ENCODE measurements at places on chromosomes 3 and 15.

- no peak for DNase-seq
Measured at GRCh38 chr3:54360320-54360719, 238.0 kb downstream of the CACNA2D3 start.

GRCh38 chr3:23547905-23548650, 257.7 kb upstream of the UBE2E1 start:
- DNase-seq = no peak

GRCh38 chr3:12870942-12871341, 29.6 kb upstream of the RPL32 start:
- no peak for DNase-seq

DNA sequence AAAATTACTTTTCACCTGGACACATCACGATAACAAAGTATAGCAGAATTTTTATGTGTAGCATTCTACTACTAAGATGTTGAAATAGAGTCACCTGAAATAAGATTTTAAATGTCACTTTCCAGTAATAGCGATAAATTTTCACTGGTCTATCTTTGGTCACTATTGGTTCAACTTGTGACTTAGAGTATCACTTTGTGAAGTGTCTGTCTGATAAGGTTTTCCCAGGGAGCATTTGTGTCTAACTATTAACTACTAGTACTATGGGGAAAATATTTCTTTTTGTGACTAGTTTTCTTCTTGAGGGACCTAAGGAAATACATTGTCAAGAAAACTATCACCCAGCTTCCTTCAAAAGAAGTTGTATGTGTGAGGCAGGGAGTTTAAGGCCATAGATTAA, 11.0 kb downstream of the TRPC1 start:
- no peak for DNase-seq

- DNase-seq = no peak
Measured at GRCh38 chr3:106183762-106184391, 315.1 kb upstream of the CBLB start.

DNA sequence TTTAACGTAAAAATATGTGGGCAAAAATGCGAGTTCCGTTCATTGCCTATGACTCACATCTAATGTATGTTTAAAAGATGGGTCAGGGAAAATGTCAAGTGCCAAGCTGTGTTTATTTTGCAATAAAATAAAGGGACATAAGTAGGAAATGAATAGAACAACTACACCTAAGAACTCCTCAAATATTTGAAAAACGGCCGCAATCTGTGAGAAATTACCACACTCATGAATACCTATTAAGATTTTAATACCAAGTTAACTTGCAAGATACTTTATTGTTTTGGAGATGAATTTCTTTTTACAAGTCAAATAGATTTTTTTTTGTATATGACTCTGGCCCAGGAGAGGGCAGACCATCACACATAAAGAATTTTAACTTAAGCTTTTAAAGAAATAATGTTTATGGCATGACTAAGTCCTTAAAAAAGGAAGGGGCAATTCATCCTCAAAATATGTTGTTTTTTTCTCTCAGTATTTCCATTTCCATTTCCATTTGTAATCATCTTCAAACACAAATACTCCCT, 152.7 kb downstream of the SUCNR1 start:
- no peak for DNase-seq

- no peak for DNase-seq
Measured at GRCh38 chr3:13114811-13115575, 41.8 kb upstream of the IQSEC1 start.

GRCh38 chr15:67066959-67067853, 1.8 kb downstream of the SMAD3 start:
- DNase-seq = no peak

DNA sequence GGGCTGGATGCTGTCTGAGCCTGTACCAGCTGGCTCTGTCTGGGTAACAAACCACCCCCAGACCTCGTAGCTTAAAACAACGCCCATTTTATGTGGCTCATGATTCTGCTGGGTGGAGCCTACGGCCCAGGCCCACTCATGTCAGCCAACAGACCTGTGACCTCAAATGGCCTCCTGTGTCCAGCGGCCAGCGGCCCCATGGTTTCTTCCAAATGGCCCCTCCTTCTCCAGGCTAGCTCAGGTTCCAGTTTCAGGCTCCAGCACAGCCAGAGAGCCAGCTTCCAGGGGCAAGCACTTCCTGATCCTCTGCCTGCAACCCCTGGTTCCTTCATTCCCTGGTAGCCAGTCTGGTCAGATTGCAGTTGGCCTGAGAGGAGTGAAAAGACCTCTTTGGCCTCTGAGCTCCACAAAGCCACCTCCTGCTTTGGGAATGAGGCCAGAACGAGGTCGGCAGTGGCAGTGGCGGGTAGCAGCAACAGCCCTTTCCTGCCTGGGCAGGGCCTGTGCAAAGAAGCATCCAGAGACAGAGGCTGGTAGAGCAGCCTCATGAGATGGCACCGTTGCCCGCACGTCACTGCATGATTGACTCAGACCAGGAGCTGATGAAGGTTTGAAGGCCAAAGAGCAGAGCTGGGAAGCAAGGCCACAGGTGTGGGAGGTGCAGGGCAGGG, 21.0 kb upstream of the PLXNA1 start:
- DNase-seq = no peak

DNA sequence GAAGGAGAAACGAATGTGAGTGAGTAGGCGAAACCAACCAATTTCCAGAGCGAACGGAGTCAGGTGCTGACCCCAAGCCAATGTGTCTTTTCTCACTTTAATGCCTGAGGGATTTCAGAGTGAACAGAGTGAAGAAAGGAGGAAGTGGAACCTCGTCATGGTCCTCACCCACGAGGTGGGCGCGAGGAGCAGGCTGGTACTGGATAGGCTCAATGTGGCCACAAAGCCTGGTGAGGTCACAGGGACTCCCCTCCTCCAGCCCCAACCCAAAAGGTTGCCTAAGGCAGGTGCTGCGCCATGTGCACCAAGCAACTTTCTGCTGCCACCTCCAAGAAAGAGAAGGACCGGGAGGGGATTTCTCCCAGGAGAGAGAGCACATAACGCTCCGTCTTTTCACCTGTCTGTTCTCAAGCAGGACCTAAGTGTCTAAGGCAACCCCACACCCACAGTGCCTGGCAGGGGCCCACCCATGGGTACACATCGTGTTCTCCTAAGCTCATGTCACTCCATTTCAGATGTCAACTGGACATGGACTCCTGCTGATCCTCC, 3.8 kb downstream of the NRROS start:
- no peak for DNase-seq

GRCh38 chr15:81502439-81502838, 128.4 kb upstream of the TMC3 start:
- DNase-seq = no peak

DNA sequence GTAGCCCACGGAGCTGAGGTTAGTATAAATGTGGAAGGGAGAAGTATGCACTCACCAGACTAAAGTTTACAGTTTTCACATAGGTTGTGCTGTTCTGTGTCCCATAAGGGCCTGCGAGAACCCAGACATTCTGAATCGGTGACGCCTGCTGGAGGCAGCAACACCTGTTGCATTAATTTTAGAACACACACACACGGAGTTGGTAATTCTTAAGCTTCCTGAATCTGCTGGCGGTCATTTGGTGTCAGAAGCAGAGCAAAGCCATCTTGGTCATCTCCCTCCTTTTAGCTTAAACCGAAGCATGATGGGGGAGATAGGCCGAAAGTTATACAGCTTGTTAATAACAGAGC, 41.1 kb upstream of the AP3B2 start:
- no peak for DNase-seq

DNA sequence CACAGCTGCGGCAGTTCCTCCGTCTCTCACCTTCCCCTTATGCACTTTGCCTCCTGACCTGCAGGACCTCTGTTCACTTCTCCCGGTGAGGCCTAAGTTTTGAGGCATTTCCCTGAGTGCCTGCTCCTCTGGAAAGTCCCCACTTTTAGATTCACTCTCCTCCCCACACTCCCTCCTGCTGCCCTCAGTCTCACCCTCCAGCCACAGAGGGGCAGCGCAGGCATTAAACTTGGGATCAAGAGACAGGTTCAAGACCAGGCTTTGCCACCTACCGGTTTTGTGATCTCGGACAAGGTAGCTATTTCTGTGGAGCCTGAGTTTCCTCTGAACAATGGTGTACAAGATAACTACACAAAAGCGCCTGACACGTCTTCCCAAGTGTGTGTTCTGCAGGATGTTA, 19.4 kb downstream of the SLC6A11 start:
- DNase-seq = no peak

DNA sequence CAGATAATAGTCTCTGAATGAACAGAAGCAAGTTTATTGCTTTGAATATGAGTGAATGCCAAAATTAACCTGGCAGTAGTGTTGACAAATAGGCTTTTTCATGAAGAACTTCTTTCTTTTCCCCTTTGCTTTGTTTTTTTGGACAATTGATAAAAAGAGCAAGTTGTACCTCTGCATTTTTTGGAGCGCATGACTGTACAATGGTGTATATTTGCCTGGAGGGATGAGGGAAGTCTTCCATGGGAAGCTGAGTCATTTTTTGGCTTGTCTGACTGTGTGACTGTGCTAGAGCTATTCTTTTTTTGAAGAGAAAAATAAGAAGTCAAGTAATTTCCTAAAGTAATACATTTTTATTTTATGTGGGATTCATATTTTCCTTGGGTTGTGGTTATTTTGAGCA, 186.9 kb downstream of the KLHL25 start:
- DNase-seq = no peak

DNA sequence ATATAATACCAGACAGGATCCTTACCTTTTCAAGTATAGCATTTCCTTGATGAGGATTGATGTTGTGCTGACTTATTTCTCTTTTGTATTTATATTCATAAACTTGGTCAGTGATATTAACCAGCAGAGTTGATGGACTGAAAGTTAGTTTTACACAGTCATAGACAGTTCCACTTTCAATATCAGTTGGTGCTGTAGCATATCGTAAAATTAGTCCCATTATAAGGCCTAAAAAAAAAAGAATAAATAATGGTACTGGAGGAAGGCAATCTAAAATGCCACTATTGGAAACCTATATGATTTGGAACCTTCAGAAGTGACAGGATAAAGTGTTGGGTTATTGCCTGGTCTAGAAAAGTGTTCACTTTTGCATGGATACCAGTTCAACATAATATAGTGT, 16.3 kb downstream of the SLC9A9 start:
- no peak for DNase-seq

- peak; percentile 75 for DNase-seq
Measured at GRCh38 chr3:15300323-15301078, 31.9 kb downstream of the SH3BP5 start.

- peak; percentile 60 for DNase-seq
Measured at GRCh38 chr15:90249203-90249863, at the start of gene TTLL13. Gene TTLL13, plus strand, starts transcription at chr15:90249556. Its CDS starts 1,075 bp downstream, at chr15:90250631.

GRCh38 chr15:99956820-99957641, 223.8 kb upstream of the LYSMD4 start:
- no peak for DNase-seq

GRCh38 chr15:99296386-99296785, 45.1 kb downstream of the LRRC28 start:
- DNase-seq = no peak

DNA sequence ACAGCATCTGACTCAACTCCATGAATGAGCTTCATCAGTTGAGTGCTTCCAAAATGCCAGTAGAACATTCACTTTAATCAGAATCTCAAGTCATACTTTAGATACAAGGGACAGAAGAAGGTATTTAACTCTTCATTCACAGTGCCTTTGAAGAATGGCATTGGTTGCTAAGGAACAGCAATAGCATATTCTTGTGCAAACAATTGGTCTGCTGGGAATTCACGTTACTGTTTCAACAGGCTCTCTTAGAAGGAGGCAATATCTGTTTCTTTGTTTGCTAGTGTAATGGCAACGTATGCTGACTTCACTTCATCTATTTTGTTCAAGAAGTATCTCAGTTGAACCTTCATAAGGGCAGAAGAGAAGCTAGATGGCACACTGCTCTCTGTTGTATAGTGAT, 113.9 kb downstream of the TMEM108 start:
- no peak for DNase-seq

DNA sequence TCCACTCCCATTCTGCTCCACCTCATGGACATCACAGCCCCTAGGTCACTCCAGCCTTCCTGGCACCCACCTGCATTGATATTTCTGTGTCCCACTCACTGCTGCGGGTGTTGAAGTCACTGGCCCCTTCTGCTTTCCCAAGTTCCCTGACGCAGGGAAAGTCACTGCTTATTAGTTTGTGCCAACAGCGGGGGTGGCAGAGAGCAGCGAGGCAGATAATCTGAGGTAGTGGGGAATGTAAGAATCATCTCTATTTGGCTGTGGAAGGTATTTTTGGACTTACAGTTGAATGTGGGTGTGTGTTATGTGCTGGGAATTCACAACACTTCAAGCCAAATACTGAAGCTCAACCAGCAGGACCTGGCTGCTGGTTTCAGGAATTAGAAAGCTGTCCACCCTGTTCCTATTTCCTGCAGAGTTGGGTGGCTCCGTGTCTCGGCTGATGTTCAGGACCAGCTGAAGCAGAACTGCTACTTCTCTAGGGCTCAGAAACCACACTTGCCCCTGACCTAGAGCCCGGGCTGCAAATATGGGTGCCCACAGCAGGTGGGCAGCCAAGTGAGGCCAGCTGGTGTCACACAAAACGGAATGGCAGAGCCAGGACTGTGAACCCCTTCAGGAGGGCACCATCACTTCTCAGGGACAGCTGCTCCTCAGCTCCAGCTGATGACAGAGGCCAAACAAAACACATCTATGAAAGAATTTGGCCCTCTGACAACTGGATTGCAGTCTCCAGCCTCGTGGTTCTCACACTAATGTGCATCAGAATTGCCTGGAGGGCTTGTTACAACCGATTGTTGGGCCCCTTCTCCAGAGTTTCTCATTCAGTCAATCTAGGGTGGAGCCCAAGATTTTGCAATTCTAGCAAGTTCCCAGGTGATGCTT, 57.7 kb downstream of the SEMA5B start:
- no peak for DNase-seq

- DNase-seq = peak; percentile 35
Measured at GRCh38 chr3:146250449-146251382, at the start of gene PLSCR4. Gene PLSCR4, minus strand, starts transcription at chr3:146251105. Its CDS starts 29,034 bp downstream, at chr3:146222071.

GRCh38 chr3:127399154-127399553, 111.3 kb upstream of the PRR20G start:
- DNase-seq = no peak

DNA sequence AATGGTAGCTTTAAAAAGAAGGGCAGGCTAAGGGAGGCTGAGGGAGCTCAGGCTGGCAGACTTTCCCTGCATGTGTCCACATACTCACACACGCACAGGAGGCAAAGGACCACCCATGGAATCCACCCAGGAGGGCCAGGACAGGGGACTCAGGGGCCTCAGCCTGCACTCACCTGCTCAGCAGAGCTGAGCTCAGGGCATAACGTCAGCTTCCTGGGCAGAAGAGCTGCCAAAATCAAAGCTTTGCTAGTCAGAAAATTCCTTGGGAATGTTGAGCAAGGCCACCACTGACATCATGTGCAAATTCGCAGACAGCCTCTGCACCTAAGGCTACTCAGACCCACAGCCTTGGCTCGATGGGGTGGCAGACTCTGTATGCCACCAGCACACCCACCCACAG, 16.4 kb upstream of the ALAS1 start:
- no peak for DNase-seq

DNA sequence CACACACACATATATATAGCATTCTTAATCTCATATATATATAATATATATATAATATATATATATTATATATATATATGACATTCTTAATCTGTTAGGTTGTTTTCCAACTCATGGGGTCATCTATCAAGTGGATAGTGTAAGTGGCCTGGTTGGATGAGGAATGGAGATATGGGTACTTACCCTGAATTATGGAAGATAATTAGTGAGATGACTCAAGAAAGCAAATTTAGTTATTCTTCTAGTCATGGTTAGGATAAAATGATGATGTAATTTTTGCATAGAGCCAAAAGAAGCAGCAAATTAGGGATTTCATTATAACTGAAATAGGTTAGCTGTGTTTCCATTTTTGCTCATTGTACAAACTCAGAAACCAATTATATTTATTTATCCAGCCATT, 448.2 kb downstream of the LPP start:
- no peak for DNase-seq

GRCh38 chr15:90343302-90343790, 8.7 kb upstream of the ZNF774 start:
- no peak for DNase-seq

All from 8988T (cell line).